ENCODE measurements at places on chromosomes 16 and 17.
A peak's percentile ranks its signal among the peaks of the same experiment; 100 is the strongest.

GRCh38 chr16:20696618-20697017 lies 862 bp downstream of the ACSM1 start:
- no peak for DNase-seq

DNA sequence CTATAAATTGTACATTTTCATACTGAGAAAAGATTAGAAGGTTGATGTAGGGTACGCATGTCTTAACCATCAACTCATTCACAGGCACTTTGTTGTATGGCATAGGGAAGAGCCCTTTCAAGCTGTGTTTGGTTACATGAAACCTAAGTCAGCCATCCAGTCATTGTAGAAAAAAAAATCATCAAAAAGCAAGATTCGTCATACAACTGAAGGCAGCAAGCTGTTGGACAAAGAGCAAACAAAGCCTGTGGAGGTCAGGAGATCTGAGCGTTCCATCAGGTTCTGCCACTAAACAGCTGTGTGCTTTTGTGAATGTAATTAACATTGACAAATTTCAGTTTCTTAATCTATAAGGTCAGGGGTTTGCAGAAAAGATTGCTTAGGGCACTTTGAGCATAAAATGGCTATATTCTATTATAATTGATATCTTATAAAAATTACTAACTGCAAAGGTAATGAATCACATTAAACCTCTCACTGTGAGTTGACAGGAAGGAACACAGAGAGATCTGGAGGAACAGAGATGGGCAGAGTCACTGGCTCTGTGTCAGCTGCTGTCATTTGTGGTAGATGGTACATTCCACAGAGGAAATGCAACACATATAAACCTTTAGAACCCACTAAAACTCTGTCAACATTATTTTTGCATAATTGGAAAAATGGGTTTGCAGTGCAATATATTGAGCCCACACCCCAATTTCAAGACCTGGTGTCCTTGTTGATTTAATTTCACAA lies 66.3 kb upstream of the MYOCD start:
- no peak for DNase-seq

- no peak for DNase-seq
Measured at GRCh38 chr16:68612996-68613395, 32.1 kb upstream of the CDH3 start.

GRCh38 chr17:81683208-81683583 lies 401 bp downstream of the ARL16 start:
- DNase-seq: no peak

DNA sequence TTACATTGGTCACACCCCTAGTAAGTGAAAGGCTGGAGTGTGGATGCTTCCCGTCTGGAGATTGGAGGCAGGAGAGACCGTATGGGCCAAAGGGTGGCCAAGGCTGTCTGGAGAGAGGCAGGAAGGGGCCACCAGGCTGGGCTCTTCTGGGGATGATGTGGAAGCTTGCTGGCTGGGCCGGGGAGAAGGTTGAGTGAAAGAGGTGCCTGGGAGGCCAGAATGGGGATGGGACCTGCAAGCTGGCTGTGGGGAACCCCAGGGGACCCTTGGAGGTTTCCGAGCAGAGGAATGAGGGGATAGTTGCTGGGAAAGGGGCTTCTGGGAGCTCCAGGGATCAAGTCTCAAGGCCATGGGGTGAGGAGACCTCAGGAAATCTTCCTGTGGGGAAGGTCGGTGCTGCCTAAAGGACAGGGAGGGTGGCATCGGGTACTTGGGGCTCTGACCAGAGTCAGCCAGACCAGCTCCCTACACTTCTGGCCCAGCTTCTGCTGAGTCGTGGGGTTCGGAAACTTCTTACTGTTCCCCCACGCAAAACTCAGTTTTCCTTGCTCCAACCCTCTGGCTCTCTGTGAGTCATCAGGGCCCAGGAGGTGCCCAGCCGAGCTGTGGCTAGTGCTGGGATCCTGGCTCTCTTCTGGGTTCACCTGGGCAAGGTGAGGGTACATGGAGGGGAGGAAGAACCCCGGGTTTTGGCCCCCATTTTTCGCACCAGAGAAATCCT lies 3.1 kb downstream of the MRC2 start:
- DNase-seq: no peak

- no peak for DNase-seq
Measured at GRCh38 chr17:43679911-43680310, 18.2 kb upstream of the MEOX1 start.

DNA sequence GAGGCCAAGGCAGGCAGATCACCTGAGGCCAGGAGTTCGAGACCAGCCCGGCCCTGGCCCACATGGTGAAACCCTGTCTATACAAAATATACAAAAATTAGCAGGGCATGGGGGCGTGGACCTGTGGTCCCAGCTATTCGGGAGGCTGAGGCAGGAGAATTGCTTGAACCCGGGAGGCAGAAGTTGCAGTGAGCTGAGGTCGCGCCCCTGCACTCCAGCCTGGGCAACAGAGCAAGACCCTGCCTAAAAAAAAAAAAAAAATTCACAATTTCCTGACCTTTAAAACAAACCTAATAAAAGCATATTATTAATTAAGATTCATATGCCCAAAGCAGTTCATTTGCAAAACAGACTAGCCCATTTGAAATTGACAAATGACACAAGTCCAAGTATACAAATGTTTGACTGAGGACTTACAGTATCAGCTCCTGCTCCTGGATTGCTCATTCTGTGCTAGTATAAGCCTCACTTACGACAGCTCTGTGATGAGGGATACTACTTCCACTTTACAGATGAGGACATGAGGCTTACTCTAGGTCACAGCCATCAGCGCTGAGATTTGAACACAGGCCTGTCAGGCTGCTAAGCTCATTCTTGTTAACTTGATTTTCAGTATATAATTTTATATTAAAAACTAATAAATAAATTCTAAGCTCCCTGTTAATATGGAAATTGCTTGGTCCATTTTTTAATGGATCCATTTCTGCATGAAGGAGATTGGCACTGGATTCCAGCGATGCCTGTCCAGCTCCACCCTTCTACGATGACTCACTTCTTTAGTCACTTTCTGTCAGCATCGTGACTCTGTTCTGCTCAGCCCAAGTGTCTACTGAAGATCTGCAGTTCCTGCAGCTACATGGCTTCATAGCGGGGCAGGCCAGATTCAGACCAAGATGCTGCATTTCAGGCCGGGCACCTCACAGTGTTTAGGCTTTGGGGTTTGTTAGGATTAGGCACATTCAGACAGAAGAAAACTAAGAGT lies 88.2 kb downstream of the WDR59 start:
- no peak for DNase-seq

DNA sequence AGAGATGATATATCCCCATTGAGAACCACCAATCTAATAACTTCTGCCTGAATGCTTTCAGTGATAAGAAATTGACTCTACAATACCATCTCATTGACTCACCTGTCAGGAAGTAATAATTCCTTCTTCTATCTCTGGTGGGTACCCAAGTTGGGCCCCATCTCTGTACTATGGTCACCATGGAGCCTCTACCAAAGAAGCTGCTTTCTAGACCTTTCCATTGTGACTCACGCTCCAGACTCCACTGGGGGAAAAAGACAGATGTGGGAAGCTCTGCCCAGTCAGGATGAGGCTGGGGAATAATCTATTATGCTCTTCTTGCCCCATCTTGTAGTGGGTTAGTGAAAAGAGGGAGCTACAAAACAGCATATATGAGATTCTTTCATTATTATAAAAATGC lies 100.4 kb downstream of the COPRS start:
- no peak for DNase-seq

DNA sequence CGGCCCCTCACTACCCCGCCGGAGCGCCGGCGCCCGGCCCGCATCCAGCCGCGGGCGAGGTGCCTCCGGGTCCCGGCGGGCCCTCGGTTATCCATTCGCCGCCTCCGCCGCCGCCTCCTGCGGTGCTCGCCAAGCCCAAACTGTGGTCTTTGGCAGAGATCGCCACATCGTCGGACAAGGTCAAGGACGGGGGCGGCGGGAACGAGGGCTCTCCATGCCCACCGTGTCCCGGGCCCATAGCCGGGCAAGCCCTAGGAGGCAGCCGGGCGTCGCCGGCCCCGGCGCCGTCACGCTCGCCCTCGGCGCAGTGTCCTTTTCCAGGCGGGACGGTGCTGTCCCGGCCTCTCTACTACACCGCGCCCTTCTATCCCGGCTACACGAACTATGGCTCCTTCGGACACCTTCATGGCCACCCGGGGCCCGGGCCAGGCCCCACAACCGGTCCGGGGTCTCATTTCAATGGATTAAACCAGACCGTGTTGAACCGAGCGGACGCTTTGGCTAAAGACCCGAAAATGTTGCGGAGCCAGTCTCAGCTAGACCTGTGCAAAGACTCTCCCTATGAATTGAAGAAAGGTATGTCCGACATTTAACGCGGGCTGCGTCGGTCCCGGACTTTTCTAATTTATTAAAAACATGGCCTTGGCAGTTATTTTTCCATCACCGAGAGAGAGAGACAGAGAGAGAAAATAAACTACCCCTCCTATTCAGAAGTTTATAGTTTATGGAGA lies 2.8 kb downstream of the IRX5 start:
- no peak for DNase-seq

- DNase-seq: no peak
Measured at GRCh38 chr16:74773446-74774222, 986 bp downstream of the FA2H start.

DNA sequence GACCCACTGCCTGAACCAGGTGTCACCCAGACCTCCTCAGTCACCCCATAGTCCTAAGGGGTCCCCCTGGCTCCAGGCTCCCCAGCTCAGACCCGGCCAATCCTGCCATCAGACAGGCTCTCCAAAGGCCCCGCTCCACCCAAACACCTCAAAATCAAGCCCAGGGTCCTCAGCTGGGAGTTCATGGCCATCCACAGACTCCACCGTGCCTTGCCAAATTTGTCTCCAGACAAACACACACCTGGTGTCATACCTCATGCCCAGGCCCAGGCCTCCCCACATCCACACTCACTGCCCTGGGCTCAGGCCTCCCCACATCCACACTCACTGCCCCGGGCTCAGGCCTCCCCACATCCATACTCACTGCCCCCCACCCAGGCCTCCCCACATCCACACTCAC lies 12.5 kb downstream of the RPH3AL start:
- DNase-seq: no peak

DNA sequence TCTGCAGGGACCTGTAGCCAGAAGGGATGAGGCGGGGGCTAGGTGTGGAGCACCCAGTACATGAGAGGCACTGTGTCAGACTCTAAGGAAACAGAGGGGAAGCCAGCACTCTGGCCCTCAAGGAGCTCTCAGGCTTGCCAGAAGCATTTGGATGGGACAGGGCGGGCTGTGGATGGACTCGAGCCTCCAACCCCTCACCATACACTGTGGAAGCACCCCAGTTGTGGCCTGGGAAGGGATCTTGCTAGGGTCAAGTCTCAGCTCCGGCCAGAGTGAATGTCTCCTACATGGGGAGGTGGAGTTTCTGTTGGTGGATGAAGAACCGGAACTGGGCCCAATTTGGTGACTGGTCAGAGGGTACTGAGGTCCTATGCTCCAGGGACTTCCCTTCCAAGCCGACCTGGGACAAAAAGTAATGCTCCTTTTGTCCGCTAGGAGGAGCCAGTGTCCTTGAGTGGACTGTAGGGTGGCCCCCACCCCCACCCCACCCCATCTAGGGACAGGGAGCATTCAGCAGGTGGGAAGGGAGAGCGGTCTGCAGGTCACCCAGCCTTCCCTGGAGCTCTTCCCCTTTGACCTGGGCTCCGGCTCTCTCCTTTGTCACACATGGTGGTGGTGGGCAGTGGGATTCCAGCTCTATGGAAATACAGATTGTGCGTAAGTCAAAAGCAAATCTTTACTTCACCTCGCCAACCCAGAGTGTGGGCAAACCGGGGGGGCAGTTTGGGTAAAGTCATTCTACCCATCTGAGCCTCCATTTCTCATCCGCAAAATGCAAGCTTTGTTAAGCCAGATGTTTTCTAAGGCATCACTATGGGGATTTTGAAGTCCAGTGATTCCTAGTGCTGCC lies 20.4 kb upstream of the PHB1 start:
- peak; percentile 72 for DNase-seq

DNA sequence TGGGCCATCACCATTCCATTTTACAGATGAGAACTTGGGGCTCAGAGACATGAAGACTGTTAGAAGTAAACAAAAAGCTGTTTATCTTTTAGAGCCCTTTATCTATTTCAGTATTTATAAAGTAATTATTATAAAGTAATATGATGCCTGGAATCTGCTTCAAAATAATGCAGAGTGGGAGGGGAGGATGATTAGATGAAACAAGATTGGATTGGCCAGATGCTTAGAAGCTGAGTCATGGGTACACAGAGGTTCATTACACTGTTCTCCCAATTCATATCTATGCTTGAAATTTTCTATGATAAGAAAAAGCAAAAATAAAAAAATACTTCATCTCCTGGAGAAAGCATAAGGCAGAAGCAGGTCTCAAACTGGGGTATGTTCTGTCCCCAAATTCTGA lies 29.4 kb downstream of the TOM1L2 start:
- no peak for DNase-seq
